Sigmoid colon (tissue), 7 donors: ENCODE measurements at places on chromosomes 2 and 18.

DNA sequence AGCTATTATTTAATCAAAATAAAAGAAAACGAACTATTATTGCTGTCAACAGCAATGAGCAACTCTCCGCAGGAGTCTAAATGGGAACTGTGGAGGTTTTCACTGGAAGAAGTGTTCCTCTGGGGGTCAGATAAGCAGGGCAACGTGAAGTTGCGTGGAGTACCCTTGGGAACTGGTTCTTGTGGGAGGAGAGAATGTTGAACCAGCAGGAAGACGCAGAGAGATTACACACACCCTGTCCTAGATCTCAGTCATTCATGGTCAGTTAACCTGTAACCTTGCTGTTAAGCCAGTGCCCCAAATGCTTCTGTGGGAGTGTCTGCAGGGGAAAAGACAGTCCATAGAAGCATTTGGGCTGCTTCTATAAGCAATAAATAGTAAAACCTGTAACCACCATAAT, 20.4 kb upstream of the CABLES1 start:
- DNase-seq, result no peak

GRCh38 chr2:84187258-84187657, 271.8 kb downstream of the SUCLG1 start:
- DNase-seq, result no peak

DNA sequence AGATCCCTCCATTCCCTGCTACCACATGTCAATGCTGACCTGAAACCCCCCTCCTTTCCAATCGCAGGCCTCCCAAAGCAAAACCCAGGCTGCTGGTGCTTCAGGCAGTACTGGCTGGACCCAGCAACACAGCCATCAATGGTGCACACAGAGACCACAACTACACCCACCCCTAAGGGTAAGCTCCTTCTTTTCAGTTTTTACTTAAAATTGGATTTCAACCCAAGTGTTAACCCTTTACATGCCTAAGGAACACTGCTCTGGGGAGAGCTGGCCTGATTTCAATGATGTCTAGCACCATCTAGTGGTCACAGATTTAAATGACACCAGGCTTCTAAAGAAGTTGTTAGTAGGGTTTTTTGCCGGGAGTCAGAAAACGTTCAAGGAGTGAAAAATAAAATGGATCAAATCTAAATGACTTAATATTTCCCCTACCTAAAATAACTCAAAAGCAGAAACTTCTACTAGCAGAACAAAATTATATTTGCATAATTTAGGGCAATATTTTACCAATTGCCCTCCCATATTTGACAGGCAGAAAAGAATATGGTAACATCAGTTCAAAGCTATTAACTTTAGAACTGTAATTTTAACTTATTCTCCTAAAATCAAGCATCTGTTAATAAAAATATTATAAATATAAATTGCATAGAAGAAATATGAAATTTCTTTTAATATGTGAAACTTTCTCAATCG, 24.6 kb downstream of the FECH start:
- no peak for DNase-seq

GRCh38 chr2:9086465-9086864, 83.0 kb upstream of the MBOAT2 start:
- no peak for DNase-seq
